ENCODE measurements at places on chromosomes 3 and 15.

- DNase-seq: no peak
These were observed 87.8 kb downstream of the ASB7 start for GRCh38 chr15:100690032-100690794.

- DNase-seq: no peak
These were observed 174.9 kb upstream of the TOPAZ1 start for GRCh38 chr3:44066806-44067205.

DNA sequence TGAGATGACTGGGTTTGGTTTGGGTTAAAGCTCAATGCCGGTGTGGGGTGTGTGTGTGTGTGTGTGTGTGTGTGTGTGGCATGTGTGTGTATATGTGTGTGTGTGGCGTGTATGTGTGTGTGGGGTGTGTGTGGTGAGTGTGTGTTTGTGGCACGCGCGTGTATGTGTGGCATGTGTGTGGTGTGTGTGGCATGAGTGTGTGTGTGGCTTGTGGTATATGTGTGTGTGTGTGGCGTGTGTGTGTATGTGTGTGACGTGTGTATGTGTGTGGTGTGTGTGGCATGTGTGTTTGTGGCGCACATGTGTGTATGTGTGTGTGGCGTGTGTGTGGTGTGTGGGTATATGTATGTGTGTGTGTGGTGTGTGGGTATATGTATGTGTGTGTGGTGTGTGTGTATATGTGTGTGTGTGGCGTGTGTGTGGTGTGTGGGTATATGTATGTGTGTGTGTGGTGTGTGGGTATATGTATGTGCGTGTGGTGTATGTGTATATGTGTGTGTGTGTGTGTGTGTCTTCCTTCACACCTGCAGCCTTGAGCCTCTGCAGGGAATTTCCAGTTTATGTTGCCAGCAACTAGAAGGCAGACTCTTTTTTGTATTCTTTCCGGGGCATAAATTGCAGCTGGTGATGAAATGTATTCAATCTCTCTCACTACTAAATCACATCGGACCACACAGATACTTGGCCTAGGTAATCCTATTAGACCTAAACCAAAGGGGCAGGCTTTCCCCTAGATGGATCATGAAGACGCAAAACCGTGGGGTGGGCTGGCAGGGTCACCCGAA, 34.8 kb downstream of the CHRD start:
- DNase-seq: no peak

DNA sequence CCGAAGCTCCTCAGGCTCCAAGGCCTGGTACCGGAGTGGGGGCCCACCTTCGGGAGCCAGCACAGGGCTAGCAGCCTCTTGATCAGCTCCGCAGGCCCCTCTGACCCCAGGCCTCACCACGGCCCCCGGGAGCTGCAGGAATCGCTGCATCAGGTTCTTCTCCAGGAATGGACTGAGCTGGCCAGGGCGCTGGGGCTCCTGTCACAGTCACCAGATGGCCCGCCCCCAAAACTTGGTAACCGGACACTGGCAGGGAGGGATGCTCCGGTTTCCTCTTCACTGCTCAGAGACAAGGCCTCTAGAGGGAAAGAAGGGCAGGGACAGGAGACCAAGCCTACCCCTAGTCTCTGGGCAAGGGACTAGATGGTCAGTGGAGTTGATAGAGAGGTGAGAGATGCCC, 9.9 kb downstream of the AP3B2 start:
- DNase-seq: no peak

- no peak for DNase-seq
These were observed 74.3 kb downstream of the SIDT1 start for GRCh38 chr3:113606539-113607218.

GRCh38 chr3:139454346-139454745, 22.0 kb downstream of the RBP2 start:
- DNase-seq: no peak

DNA sequence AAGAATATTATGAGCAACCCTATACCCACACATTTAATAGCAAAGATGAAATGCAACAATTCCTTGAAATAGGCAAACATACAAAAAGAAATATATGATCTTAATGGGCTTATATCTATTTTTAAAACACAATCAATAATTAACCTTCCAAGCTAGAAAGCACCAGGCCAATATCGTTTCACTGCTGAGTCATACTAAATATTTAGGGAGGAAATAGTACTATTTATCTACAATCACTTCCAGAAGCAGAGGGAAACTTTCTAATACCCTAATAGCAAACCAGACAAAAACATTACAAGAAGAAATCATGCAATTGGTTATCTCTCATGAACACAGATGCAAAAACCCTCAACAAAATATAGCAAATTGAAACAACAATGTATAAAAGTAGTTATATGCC, 207.8 kb downstream of the MTHFS start:
- DNase-seq: no peak

DNA sequence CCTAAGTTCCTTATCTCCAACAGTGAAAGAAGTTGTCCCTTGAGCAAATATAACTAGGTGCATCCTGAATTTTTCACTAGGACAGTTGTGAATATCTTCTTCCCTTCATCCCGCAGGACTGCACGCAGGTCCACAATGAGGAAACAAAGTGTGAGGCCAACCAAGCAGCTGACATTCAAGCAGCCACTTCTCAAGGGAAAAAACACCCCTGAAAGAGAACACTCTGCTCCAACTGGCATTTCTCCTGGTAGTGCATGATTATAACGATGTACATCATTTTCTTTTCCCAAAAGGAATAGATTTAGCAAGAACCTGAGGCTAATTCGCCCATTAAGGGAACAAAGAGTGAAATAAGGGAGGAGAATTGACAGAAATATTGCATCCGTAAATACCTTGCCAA, 74.5 kb downstream of the ANXA2 start:
- no peak for DNase-seq

DNA sequence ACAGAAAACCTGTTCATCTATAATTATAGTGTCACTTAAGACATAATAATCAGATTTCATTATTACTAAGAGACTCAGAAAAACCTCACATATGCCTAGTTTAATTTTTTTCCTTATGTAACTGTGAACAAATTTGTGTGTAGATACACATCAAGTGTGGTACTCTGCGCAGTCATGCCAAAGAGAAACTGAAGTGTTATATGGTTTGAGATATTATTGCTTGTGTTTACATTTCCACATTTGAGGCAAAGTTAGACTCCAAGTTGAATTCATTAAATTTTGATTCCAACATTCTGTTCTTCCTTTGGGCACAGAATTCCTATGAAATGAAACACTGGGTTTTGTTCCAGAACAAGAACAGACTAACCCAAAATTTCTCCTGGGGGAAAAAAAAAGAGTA, 2.2 kb downstream of the MBNL1 start:
- DNase-seq: no peak

DNA sequence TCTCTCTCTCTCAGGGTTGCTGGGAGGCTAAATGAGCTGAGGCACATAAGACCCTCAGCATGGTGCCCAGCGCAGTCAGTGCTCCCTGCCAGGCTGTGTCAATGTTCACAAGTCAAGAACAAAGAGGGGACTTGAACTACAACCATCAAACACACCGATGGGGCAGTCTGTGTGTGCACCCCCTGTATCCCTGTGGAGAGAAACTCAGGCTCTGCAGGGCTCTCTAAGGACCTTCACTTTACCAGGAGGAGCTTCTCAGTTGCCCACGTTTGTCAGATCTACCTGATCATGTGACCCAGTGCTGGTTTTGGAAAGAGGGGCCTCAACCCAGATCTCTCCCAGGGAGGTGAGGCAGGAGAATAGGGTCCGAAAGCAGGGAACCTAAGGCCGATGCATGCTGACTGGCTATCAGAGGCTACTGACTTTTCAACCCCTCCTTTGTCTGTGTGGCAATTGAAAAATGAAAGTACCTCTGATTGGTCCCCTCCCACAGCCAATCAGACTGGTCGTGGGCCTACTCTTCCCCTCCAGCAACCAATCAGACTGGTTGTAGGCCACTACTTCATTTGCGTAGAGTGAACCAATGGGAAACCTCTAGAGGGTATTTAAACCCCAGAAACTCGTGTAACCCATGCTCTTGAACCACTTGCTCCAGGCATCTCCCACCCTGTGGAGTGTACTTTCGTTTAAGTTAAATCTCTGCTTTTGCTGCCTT, 34.0 kb downstream of the RHCG start:
- DNase-seq: no peak

- DNase-seq: no peak
These were observed 46.7 kb downstream of the ALCAM start for GRCh38 chr3:105413343-105413887.

DNA sequence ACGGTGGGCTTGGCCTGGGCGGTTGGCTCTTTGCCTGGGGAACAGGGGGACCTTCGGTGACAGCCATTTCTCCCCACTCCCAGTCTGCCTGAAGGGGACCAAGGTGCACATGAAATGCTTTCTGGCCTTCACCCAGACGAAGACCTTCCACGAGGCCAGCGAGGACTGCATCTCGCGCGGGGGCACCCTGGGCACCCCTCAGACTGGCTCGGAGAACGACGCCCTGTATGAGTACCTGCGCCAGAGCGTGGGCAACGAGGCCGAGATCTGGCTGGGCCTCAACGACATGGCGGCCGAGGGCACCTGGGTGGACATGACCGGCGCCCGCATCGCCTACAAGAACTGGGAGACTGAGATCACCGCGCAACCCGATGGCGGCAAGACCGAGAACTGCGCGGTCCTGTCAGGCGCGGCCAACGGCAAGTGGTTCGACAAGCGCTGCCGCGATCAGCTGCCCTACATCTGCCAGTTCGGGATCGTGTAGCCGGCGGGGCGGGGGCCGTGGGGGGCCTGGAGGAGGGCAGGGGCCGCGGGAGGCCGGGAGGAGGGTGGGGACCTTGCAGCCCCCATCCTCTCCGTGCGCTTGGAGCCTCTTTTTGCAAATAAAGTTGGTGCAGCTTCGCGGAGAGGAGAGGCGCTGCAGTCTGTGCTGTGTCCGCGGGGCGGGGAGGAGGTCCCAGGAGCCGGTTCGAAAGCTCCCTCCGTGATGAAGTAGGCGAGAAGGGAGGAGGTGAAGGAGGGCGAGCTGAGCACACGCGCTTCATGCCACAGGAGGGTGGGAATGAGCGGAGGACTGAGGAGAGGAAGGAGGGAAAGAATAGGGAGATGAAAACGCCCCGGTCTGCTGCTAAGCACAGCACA, 9.6 kb downstream of the CLEC3B start:
- no peak for DNase-seq

GRCh38 chr3:119664370-119664769, 4.0 kb upstream of the POPDC2 start:
- no peak for DNase-seq

DNA sequence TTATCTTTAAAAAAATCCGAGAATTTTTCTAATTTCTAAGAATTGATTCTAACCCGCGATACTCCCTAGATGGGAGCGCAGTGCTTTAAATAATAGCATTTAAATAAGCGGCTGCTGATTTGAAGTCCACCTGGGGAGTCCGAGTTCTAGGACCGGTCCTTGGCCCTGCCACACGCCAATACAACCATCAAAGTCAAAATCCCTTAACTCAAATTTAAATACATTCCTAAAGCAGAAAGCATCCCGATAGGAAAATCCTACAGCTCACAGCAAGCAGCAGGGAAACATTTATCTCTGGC, 508 bp upstream of the ECT2 start:
- no peak for DNase-seq

GRCh38 chr3:177960722-177961121, 575.5 kb upstream of the KCNMB2 start:
- no peak for DNase-seq

DNA sequence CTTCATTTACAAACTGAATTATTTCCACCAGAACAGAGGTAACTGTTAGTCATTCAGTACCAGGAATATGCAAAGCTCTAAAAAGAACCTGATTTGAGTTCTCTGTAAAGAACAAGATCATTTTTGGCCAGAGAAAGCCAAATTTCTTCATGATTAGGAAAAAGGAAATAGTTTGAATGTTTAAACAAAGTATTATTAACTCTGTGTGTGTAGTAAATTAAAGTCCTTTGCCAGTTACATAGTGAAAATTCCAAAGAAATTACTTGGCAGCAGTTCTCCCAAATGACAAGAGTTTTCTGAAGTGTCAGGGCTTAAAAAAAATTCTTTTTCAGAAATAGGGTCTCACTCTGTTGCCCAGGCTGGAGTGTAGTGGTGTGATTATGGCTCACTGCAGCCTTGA, 24.5 kb downstream of the QTRT2 start:
- DNase-seq: no peak

- no peak for DNase-seq
These were observed 1.1 kb downstream of the BLM start for GRCh38 chr15:90718232-90718631.

- no peak for DNase-seq
These were observed 288.9 kb upstream of the GBE1 start for GRCh38 chr3:82050382-82050781.

GRCh38 chr3:57659806-57660439, 33.0 kb downstream of the DENND6A start:
- DNase-seq: no peak

DNA sequence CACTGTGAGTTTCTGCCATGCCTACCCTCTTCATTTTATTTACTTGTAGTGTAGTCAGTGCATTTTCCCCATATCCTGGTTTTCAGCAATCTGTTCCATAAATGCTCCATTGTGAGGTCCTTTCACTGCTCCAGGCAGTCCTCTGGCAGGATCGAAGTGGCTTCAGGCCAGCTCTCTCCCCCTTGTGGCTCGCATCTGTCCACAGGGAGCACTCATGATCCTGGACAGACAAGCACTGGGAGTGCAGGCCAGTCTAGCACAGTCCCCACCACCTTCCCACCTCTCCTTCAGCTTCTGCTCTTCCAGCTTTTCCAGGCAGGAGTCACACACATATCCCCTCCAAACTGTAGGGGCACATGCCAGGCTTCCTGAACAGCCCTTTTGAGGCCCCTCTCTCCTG, 173.6 kb downstream of the PPM1L start:
- DNase-seq: no peak

GRCh38 chr3:186517218-186517617, 27.0 kb downstream of the CRYGS start:
- DNase-seq: no peak

DNA sequence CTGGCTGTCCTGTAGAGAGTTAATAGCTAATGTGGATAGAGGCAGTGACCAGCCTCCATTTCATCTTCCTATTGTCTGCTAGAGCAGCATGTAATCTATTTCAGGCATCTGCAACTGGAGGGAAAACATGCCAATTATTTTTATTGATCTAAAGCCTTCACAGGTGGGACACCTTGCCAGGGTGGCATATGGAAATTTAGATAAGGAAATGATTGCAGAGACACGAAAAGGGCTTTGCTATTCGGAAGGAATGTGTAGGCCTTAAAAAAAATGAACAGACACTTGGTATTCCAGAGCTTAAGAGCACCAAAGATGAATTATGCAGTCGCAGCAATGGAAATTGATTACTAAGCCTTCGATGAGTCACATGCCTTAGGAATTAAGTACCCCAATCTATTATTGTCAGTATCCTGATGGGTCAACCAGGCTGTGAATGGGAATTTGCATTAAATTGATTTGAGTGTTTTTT, 454.7 kb downstream of the SQOR start:
- DNase-seq: no peak

DNA sequence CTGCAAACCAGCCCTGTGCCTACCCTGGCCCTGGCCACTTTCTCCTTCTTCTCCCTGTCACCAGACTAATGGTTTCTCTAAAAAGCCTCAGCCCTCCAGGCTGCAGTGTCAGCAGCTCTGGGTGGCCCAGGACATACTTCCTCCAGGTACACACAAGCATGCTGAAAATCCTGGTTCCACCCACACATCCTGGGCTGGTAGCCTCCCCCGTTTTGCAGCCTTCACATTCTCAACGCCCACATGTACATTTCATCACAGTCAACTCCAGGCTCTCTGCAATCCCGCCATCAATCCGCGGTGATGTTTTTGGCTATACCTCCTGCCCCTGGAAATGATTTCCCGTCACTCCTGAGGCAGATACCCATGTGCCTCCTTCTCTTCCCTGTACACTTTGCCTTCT, 59.4 kb downstream of the MAGEF1 start:
- DNase-seq: no peak

All from stimulated activated CD8-positive, alpha-beta memory T cell treated with anti-CD3 and anti-CD28 coated beads, Interleukin-7, amount 100 ng/mL, for 1 hour (primary cell).